Activated CD8-positive, alpha-beta memory T cell treated with anti-CD3 and anti-CD28 coated beads, Interleukin-2, amount 10 ng/mL, durations not matched to agents 7 days and 5 days (primary cell): ENCODE measurements at places on chromosomes 7 and 10. TPM values are rescaled to one million over a fixed set of nuclear protein-coding genes. Genes with fewer than 3 reads are reported as not detected.

Gene PRPS1L1
- total RNA-seq: not detected

Gene CLDN4
- 0.12 TPM for total RNA-seq

Gene C10orf62
- not detected for total RNA-seq

Gene PALS2
- total RNA-seq: 17.4 TPM

Gene HNRNPH3
- total RNA-seq: 129 TPM

Gene NXPH1
- not detected for total RNA-seq

Gene IL6
- not detected for total RNA-seq

Gene GIMAP7
- 49.9 TPM for total RNA-seq

Gene PALD1
- total RNA-seq: 0.41 TPM

Gene WNT16
- not detected for total RNA-seq

Gene ACSL5
- 58.1 TPM for total RNA-seq

Gene ICA1
- 3.4 TPM for total RNA-seq
